Cerebellar nuclear complex (tissue), 1 donor: ENCODE measurements at places on chromosomes 1 and 21.

GRCh38 chr1:234222561-234223280 is 150.5 kb upstream of the COA6 start:
- DNase-seq = no peak

- DNase-seq = no peak
These were observed 49.0 kb upstream of the ASB17 start for GRCh38 chr1:75980972-75981897.

DNA sequence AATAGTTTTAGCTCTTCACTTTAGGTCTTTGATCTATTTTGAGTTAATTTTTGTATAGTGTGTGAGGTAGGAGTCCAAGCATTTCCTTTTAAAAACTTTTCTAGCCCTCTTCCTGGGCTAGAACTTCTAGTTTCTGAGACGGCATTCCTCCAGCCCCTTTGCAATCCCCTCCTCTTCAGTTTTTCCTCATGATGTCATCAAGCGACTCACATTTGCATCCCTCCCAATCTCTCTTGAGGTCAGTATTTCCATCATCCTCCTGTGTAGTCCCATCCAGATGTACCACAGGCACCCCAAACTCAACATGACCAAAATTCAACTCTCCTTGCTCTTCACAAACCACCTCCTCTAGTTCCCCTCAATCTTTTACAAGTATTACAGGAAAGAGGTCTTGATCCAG is 10.7 kb downstream of the HMGN2 start:
- DNase-seq = no peak

DNA sequence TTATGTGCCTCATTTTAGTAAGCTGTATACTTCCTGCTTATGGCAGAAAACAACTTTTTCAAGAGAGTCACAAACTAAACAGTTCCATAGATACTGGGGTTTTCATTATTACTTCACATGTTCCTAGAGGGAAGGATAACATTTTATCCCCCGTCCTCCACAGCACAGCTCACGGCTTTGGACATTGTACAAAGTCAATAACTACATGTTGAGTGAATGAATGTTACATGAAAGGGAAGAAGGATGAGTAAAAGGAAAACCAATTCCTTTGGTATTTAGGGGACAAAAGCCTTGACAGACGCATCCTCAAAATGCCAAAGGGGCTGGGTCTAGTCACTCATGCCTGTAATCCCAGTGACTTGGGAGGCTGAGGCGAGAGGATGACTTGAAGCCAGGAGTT is 14.8 kb downstream of the PI4KB start:
- DNase-seq = no peak

DNA sequence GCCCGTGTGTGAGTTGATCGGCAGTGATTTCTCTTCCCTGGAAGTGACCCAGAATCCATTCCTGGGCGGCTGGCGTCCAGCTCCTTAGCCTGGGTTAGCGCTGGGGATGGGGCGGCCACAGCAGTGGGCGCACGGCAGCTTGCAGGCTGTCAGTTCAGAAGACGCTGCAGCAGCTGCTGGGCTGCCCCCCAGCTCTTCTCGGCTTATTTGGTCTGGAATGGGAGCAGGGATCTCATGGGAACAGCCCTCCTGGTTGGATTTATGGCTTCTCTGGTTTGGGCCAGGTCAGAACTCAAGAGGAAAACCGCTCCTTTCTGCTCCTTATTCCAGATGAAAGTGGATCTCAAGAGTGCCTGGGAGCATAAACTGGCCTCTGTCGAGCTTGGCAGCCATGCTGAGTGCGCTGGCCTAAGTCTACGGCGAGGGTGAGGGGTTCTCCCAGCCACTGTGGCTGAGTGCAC is 148.2 kb downstream of the PRDM16 start:
- DNase-seq = no peak

- DNase-seq = no peak
These were observed 104.2 kb upstream of the BARHL2 start for GRCh38 chr1:90821152-90821787.

- DNase-seq = no peak
These were observed 8.0 kb upstream of the JAK1 start for GRCh38 chr1:64974288-64974825.

- DNase-seq = no peak
These were observed 6.5 kb upstream of the ZYG11A start for GRCh38 chr1:52836035-52836434.

GRCh38 chr1:7615138-7615537 is 156.0 kb upstream of the VAMP3 start:
- no peak for DNase-seq

DNA sequence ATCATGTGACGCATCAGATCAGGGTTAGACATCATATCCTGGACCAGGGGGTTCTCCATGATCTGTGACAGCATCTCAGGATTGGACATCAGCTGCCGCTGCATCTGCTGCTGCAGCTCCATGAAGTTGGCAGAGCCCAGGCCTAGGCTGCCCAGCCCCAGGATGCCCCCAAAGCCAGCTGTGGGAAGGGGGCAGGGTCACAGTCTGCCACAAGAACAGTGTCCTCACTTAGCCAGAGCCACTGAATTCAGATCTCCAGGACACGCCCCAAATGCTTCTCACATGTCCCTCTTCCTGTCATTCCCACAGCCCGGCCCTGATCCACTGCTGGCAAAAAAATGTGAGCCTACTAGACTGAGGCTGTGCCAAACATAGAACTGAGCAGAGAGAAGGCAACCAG is 3.2 kb downstream of the UBQLN4 start:
- no peak for DNase-seq

DNA sequence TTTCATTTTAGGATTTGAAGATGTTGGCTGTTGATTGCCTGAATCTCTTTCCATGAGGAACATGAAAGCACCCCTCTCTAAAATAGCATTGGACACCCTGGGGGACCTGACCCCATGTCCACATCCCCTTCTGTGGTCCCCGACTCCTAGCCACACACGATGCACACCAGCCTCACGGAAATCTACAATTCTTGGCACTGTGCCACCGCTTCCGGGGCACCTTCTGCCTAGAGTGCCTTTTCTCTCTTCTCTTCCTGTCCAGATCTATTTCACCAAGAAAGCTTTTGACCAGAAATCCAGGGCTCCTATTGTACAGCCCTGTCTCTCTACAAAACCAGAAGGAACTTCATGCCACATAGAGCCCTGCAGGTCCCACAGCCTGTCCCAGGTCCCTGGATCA is 50.3 kb downstream of the MYSM1 start:
- no peak for DNase-seq

GRCh38 chr21:36060159-36060921 is at the start of gene SETD4:
SETD4 (minus strand) TSS chr21:36060526; CDS start chr21:36058888, 1,638 bp downstream.
- peak; percentile 56 for DNase-seq

DNA sequence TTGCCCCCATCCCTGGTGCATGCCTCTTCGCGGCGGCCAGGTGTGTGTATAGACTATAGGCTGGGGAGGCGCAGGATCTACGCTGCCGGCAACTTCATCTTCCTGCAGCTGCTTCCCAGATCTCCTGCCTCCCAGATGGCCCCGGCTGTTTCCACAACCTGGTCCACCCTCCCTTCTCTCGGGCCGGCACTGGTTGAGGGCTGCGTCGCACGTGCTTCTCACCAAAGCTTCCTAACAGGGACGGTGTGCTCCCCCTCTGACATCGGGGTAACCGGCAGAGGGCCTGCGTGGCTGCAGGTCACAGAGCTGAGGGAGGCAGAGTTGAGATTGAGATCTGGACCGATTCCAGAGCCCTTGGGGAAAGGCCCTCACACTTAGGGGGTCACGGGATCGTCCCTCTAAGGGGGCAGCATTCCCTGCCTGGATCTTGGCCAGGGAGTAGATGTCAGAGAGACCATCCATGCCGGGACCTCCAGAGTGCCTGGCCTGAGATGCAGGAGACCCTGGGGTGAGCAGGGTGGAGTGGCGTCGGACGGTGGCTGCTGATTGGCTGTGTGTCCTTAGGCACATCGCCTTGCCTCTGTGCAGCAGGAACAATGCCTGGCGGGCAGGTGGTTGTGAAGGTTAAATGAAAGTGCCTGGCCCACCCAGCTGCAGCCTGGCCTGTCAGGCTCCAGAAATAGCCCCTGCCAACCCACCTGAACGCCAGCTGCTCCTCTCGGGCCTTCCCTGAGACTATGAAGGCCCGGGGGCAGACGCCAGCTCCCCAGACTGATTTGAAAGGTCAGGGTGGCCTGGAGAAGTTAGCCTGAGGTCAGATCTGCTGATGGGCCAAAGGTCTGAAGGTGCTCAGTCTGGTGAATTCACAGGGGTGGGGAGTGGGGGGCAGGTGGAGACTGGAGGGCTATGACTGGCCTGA is 6.1 kb upstream of the MASP2 start:
- DNase-seq = no peak

GRCh38 chr1:10778640-10779039 is 17.8 kb downstream of the CASZ1 start:
- DNase-seq = no peak

DNA sequence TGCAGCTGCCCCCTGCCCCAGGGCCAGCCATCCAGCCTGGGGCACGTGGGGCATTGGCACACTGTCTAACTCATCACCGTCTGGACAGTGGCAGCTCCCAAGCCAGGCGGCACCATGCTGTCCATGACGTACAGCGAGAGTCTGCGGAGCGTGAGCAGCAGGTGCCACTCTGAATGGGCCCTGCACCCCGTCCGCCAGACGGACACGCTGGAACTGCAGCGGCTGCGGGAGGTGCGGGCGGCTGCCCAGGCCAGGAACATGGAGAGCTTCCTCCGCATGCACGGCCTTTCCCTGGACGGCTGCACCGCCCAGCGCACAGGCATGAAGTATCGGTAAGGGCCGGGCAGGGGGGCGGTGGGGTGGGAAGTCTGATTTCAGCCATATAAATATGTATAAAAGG is 5.7 kb downstream of the KCNAB2 start:
- no peak for DNase-seq

DNA sequence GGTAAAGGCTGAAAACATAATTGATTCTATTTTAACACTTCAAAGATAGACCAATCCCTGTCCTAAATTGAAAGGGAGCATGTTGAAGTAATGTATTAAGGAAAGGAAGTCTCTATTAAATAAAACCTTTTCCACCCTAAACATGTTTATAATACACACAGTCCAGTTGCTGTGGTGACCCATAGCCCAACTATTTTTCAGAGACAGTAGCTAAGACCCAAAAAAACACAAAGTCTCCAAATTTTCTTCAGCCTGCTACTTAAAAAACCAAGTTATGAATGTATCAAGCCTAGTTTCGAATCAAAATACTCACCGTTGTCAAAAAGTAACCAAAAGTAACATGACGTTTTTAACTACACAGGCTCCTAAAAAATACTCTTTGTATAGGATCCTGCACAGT is 1.6 kb downstream of the ELK4 start:
- DNase-seq = no peak

DNA sequence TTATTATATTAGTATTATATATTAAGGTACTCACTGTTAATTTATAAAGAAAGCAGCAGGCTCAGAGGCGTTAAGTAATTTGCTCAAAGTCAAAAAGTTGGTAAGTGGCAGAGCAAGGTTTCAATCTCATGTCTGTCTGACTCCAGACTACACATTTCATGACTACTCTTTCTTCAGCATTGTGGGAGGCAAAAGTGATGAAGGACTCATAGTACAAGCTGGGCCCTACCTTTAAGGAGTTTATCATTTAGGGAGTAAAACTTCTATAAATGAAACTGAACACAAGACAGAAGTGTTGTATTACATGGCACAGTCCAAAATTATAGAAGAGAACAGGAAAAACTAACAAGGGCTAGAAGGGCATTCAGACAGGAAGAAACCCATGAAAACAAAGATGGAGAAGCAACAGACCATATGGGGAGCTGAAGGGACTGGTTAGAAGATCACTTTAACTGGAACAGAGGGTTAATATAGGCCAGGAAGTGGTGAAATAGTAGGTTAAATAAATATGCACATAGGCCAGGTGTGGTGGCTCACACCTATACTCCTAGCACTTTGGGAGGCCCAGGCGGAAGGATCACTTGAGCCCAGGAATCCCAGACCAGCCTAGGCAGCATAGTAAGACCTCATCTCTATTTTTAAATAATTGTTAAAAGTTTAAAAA is 11.5 kb downstream of the SORT1 start:
- no peak for DNase-seq

GRCh38 chr1:38183096-38183495 is 136.5 kb upstream of the POU3F1 start:
- DNase-seq = no peak

DNA sequence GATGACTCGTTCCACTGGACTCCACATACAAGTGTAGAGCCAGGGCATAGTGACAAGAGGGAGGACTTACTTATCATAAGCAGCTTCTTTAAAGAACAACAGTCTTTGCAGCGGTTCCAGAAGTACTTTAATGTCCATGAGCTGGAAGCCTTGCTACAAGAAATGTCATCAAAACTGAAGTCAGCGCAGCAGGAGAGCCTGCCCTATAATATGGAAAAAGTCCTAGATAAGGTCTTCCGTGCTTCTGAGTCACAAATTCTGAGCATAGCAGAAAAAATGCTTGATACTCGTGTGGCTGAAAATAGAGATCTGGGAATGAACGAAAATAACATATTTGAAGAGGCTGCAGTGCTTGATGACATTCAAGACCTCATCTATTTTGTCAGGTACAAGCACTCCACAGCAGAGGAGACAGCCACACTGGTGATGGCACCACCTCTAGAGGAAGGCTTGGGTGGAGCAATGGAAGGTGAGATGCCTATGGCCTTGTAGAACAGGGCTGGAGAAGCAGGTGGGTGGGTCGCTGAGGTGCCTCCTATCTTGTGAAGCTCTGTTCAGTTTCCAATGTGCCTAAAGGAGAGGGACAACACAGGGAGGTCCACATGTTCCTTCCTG is 12.1 kb downstream of the MIA3 start:
- DNase-seq = no peak

DNA sequence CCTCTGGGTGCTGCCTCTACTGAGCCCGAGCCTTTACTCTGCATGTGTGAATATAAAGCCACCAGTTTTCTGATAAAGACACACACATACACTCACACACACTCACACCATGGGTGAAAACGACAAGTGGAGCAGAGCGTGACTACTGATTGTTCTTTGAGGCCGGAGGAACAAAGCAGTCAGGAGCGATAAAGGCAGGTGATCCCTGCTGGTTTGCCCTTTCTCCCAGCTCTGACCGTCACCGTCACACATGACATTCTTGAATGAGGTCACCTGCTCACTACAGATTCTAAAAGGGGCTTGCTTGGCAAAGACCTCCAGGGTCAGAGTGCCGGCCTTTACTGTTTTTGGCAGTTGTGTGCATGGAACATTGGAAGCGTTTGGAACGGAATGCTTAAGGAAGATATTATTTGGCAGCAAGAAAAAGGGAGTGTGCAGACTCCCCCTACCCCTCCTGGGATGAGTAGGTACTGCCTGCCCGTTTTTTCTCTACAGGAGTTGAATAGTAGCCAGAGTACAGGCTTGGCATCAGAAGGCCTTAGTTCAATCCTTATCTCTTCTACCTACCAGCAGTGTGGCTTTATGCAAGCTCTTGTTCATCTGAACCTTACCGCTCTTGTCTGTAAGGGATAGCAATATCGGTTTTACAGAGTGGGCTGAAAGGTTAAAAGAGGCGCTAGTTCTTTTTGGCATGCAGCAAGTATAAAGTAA is 79.7 kb downstream of the PBX1 start:
- DNase-seq = no peak

- no peak for DNase-seq
These were observed 22.2 kb downstream of the UBE2T start for GRCh38 chr1:202319381-202320080.

DNA sequence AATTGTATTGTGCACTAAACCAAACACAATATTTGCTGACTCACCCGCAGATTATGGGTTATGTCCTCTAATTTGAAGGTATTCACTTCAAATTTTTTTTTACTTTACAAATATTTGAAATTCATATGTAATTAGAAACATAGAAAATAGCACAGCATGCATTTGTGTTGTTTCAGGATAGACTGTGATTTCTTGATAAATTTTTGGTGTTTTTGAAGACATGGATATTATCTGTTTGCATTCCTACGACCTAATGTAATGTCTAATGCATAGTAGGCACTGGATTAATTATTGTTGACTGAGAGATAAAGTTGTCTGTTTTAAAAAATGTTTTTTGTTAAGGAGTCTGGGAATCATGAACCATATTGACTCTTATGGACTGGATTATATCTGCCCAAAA is 850.2 kb downstream of the BRINP3 start:
- DNase-seq = no peak
